ELR (cell line): ENCODE measurements at places on chromosomes 16 and 17.

- peak; percentile 79 for DNase-seq
Measured at GRCh38 chr16:57859331-57859730, 57.0 kb upstream of the KIFC3 start.

DNA sequence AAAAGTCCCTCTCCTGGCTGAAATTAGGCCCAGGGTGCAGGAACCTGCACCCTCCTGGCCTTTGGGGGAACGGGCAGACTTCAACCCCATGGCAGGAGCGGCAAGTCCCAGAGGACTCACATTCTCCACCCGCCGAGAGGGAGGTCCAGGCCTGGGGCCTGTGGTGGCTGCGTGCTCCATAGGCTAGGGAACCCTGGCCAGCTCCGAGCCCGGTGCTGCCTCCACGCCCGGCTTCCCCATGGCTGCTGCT lies 130 bp downstream of the CCDC78 start:
- no peak for DNase-seq

DNA sequence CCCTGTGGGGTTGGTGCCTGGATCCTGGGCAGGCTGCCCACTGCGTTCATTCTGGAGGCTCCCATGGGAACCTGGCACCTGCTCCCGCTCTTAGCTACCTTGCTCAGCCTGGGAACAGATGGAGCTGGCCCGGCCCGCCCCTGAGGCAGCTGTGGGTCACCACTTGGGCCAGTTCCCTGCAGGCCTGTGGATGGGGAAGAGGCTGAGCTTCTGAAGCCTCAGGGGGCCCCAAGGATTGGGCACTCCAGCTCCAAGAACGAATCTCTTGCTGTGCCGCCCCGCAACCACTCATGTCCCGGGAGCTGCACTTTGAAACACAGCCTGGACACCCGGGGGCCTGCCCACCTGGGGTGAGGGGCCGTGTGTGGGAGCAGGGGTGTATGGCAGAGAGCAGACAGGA lies 37.7 kb downstream of the BAHCC1 start:
- DNase-seq: no peak

GRCh38 chr17:35588196-35588920 lies 1.2 kb downstream of the AP2B1 start:
- peak; percentile 90 for DNase-seq

- DNase-seq: no peak
Measured at GRCh38 chr16:53094013-53094630, 39.3 kb downstream of the CHD9 start.

DNA sequence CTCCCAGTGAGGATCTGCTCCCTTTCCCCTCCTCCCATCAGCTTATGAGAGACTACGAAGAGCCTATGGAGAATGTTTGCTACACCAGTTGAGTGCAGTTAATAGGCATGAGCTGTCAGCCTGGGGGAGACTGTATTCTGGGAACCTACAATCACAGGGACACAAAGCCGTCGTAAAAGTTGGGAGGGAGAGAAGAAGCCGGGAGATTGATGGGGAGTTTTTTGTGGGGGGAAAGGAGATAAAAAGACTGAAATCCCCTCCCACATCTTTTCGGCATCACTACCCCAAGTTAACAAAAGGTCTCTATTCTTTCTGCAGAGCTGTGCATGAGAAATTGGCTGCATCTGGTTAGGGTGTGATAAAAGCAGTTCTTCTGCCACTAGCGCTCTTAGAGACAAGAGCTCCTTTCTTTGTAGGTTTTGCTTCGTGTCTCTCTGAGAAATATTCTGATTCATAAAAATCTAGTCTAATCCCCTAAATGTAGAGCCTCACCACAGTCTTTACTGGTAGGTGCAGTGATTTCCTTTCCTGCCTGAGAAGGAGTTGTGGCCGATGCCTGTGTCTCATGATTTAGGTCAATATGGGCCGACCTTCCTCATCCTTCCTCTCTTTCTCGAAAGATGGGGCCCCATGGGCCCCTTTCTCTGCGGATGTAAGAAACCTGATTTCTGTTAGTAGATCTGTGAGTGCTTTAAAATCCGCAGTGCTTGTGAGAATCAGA lies 77.4 kb downstream of the BPTF start:
- no peak for DNase-seq

DNA sequence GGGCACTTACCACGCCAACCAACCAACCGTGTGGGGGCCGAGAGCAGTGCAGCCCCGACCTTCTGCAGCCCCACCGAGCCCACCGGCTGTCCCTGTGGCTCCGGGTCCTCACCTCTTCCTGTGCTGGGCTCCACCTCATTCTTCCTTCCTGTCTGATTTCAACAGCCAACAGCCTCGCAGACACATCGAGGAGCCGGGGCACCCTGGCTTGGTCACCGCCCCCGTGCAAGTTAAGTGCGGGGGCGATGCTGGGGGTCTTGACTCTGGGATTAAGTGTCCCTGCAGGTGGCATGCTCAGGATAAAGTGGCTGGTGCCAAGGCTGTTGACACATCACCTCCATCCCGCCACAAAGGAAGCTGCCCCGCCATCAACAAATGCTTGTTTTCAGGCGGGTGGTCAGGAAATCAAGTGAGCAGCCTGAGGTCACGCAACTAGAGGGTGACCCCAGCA lies at the start of gene NLRC3:
NLRC3 (minus strand) TSS at position 102 of the 451 bp plus-strand sequence. CDS start 12,367 bp downstream, outside the sequence.
- DNase-seq: no peak

GRCh38 chr17:81509207-81509971 lies 3.2 kb downstream of the ACTG1 start:
- DNase-seq: peak; percentile 58
